ENCODE measurements at places on chromosomes 3 and 15.

- no peak for DNase-seq
Measured at GRCh38 chr3:112587336-112587735, 25.5 kb downstream of the SLC35A5 start.

DNA sequence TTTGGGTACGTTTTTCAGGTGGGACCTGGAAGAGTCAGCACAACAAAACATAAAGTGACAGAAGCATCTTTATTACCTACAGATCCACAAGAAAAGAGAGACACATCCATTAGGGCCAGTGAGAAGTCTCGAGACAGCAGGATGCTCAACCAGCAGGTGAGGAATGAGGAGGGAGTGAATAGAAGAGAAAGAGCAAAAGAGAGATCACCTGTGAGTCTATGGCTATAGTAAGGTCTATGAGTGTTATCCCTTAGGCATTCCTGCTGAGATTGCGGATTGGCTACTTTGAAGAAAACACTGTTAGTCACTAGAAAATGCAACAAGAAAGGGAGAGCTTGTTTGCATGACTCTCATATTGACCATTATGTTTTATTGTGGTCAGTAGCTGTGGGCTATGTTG is 1556.2 kb upstream of the GBE1 start:
- DNase-seq = no peak

DNA sequence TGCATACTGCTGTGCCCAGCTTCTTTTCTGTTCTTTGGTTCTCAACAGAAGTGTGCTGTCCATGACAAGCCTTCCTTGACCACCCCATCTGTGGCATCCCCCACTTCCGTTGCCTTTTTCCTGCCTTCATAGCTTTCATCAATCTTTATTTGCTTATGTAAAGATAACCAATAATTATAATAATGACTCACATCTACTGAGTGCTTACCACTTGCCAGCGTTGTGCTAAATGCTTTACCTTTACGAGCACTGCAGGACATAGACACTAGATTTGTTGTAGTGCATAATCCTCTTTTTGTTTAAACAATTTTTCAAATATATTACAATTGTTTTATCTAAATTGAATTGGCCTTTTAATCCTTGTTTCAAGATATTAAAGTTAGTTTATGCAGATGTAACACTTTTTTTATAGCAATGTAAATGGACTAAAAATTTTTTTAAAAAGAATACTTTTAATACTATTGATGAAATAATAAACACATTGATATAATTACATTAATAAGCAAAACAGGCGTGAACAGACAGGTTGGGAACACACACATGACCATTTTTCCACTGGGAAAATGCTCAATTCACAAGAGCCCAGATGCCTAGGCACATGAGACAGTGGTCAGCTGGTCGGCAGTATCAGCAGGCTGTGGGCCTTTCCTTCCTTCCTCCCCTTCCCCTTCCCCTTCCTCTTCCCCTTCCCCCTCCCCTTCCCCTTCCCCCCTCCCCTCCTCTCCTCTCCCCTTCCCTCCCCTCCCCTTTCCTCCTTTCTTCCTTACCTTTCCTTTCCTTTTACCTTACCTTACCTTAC is 42.5 kb downstream of the TRAK1 start:
- DNase-seq = no peak

DNA sequence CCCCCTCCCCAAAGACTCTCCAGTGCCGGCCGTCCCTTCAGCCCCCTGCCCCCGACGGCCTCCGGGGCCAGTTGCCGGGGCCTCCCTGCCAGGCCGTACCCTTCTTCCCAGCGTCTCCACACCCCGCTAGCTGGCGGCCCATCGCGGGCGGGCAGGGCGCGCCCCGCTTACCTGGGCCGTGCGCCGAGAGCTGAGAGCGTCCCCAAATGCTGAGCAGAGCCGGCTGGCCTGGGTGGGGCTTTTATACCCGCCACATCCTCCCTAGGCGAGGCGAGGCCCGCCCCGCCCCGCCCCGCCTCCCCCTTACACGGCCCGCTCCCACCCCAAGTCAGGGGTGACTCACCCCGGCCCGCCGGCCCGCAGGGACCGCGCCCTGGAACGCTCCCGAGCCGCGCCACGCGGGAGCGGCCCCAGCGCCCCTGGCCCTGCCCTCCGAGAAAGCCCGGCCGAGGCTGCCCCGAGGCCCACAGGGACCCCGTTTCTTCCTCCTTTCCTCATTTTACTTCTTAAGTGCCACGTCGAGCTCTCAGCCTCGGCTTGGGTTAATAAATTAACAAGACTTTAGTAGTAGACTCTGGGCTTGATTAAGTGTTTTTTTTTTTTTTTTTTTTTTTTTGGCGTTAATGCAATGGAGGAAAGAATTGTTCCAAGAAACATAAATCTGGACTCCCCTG is at the start of gene ANXA2:
Gene ANXA2, minus strand, starts transcription at position 215 of the 674 bp plus-strand sequence. CDS start 11,911 bp downstream, outside the sequence.
- no peak for DNase-seq

DNA sequence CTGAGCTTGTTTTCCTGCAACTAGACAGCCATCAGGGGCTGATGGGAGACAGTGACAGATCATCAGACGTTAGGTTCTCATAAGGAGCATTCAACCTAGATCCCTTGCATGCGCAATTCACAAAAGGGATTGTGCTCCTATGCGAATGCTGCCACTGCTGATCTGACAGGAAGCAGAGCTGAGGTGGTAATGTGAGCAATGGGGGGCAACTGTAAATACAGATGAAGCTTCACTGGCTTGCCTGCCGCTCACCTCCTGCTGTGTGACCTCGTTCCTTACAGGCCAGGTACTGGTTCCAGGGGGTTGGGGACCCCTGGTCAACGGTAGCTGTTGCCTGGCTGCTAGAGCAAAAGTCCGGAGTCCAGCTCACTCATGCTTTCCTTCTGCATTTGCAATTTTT is 26.4 kb upstream of the KCNAB1 start:
- no peak for DNase-seq

DNA sequence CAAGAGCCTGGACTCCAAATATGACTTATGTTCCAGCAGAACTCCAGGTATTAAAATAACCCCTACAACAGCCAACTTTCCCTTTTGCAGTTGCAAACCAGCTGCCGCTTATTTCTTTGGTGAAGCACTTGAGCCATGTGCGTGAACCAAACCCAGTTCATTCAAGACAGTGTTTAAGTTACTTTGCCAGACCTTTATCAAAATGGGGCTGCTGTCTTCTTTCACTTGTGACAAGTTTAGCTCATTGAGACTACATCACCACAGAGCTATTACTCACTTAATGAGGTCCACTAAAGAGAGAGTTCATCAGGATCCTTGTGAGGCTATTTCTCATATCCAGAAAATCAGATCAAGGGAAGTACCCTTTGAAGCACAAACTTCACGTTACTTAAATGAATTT is 2.4 kb upstream of the XRN1 start:
- DNase-seq = no peak

- no peak for DNase-seq
Measured at GRCh38 chr3:13552857-13553652, 4.1 kb downstream of the FBLN2 start.

DNA sequence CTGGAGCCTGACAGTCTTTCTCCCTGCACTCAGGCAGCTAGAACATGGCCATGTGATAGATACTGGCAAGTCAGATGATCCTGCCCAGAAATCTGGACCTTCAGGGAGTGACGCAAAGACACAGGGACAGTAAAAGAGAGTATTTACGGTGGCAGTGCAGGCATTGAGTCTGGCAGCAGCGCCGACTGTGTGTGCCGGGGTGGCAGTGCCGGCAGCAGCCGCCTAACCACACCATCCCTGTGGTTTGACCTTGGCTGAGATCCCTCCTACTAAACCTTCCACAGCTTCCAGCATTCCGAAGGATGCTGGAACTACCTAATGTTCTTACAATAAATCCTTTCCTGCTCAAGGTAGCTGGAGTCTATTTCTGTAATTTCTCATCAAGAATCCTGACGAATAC is 4.6 kb upstream of the TSPAN3 start:
- DNase-seq = no peak

- DNase-seq = no peak
Measured at GRCh38 chr15:100200287-100200880, 141.4 kb downstream of the ADAMTS17 start.

GRCh38 chr3:882533-882932 is 210.3 kb upstream of the CNTN6 start:
- DNase-seq = no peak

DNA sequence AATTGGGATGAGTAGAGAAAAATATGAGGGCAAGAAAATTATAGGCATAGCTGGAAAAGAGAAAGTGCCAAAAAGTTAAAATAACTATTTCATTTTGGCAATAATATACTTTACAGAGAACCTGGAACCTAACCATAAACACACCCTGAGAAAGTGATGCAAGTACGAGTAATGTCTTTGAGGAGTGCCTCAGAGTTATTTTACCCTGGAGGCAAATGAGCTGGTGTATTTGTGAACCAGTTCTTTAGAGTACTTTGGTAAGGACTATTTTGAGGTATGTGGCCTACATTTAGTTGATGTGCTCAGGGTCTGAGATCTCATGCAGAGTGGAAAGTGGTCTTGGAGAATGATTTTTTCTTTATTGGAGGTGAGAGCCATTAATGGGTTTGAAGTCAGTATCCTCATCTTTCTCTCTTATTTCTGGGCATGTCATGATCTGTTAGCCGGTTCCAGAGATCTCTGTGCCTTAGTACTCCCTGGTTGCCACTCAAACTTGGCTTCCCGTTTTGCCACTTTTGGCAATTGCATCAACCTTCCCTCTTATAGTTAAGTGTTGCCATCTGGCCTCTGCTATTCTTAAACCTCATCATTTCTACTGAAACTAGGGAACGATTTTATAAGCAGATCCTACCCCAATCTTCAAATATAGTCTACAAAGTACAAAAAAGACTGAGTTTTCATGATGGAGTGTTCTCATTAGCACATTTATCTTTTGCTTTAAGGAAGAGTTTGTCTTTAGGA is 145.7 kb downstream of the EPHA6 start:
- no peak for DNase-seq

DNA sequence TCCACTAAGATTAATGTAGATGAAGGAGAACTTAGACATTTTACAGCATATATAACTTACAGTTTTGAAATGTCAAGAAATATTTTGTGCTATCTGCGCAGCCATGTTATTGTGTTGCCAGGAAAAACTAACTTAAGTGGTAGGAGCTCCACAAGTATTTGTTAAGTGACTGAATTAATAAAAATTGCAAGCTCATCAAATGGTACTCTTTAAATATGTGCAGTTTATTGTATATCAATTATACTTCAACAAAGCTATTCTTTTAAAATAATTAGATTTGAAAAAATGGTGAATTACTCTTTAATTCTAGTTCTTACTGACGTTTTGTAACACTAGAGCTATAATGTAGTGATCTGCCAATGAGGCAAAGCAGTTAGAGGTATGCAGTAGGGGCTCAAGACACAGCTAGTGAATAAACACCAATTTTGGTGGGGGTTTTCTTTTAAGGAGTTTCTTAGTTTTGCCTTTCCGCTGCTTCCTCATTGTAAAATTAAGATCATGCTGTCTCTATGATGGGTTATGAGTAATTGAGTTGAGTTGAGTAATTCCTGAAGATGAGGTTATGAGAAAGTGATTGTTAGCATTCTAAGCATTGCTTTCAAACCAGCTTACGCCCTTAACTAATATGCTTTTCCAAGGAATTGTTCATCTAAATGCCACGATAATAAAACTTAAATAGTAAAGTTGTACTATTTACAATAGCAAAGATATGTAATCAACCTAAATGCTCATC is 10.9 kb upstream of the LXN start:
- DNase-seq = no peak

DNA sequence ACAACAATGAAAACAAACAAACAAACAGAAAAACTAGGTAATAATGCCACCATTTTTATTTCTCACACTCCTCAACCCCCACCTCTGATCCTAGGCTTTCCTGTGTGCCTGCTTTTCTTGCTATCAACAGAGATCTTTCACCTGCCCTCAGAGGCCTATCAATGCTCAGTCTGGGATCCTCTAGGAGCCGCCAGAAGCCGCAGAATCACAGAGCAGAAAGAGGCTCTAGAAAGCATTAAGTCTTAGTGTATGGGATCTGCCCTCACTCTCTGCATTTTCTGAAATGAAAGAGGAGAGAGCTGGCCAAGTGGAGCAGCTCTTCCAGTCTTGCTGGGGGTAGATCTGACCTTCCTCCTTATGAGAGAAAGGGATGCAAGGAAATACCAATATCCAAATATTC is 306.8 kb downstream of the TUSC7 start:
- no peak for DNase-seq

DNA sequence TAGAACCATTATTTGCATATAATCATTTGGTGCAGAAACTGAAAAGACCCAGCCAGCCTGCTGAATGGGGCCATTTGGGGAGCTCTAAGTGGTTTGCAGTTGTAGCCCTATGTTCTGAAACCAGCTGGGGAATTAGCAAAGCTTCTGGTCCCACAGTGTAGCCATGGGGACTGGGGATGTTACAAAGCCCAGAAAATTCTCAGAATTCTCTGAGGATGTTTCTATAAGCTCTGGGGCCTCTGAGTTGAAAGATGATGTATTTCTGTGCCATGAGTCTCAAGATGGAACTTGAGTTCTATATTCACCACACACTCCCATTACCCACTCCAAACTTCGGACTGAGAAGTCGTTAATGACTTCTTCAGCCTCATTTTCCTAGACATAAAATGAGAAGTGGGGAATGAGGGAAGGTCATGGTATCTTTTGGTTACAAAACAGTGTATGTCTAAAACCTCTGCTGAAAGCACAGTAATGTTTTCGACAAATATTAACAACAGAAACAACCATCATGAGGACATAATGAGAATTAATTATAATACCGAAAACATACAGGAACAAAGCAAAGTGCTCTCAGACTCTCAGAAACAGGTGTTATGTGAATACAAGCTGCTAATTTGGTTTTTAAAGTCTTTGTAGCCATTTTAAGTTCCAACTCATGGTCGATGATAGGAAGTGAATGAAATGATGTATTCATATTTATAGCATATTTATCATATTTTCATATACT is 89.4 kb downstream of the RFTN1 start:
- DNase-seq = no peak

GRCh38 chr3:170040418-170040817 is 2.6 kb downstream of the GPR160 start:
- DNase-seq = no peak
